ENCODE measurements at places on chromosomes 4 and X.

DNA sequence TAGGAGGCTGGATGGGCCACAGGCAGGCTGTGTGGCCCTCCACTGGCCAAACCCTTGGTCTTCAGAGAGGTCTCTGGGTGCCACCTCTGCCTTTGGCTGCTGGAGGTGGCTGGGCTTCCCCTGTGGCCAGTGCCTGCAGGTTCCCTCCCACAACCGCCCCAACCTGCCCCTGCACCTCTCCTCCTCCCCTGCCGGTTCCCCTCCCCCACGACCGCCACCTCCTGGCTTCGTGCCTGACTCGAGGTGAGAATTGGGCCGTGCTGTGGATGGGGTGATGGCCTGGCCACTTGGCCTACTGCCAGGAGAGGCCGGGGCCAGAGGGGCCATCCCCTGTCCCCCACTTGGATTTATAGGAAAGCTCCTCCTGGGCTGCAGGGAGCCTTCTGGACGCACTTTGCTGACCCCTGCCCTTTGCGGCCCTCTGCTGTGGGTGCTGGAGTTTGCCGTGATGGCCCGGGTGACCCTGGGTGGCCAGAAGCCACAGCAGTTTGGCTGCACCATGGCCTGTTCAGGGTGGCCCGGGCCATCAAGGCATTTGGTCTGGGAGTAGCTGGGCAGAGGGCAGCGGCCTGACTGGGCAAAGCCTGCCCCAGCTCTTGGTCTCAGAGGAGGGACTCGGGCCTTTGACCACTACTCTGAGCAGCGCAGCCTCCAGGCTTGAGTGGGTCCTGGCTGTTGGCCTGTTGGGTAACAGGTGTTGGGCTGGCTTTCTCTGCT lies 3.8 kb downstream of the NAT8L start:
- no peak for DNase-seq

DNA sequence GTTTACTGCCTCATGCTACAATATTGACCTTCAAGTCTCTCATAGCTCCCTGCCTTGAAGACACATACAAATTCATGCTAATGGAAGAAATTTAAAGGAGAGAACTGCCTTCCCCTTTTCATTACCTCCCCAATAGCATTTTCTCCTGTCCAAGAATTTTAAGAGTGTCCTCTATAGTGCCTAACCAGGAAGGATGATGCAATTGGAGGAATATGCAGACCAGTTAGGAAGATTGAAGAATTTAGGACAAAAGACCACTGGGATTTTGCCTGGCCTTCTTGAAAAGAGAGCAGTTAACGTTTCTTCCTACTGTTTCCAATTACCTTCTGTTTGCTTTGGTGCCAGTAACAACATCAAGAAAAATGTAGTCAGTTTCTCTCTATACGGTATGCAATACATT lies 443.9 kb downstream of the INPP4B start:
- no peak for DNase-seq

GRCh38 chrX:30504309-30504708 lies 73.3 kb downstream of the TASL start:
- DNase-seq = peak; percentile 54

GRCh38 chr4:180057891-180058671 lies 2185.1 kb upstream of the TENM3 start:
- DNase-seq = no peak

DNA sequence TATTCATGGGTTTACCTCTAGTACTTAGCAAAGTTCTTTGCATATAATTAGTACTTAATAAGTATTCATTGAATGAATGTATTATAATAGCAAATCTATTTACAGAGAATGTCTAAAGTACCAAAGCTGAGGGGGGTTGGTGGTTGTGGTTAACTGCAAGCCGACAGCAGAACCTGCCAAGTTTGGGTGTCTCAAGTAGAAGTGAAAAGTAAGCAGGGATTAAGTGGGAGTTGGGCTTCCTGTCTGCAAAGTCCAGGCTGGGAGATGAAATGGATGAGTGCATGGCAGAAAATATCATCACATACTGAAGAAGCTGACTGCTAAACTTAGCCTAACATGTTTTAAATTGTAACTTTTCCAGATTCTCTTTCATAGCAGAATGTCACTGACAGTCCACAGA lies 169.6 kb downstream of the CAMK2D start:
- DNase-seq = no peak

- DNase-seq = no peak
Observed at GRCh38 chrX:153627675-153628111, 19.3 kb upstream of the DUSP9 start.

DNA sequence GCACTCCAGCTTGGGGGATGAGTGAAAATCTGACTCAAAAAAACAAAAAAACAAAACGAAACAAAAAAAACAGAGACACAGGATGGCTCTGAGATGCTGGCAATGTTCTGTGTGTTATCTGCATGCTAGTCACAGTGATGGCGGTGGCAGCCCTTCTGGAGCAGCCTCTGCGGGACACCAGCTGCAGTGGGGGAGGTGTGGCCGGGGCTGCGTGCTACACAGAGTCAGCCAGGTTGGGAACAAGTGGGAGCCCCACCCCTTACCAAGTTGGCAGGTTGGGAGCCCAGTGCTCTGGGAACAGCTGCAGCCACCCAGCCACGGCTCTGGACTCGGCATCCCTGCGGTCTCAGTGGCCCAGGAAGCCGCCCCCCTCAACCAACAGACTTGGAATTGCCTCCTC lies 206.5 kb upstream of the ZFP42 start:
- no peak for DNase-seq

- no peak for DNase-seq
Observed at GRCh38 chr4:113872426-113873260, 106.8 kb downstream of the ARSJ start.

- DNase-seq = no peak
Observed at GRCh38 chrX:6374556-6374955, 145.9 kb upstream of the NLGN4X start.

- no peak for DNase-seq
Observed at GRCh38 chr4:187887906-187888305, 107.7 kb upstream of the ZFP42 start.

DNA sequence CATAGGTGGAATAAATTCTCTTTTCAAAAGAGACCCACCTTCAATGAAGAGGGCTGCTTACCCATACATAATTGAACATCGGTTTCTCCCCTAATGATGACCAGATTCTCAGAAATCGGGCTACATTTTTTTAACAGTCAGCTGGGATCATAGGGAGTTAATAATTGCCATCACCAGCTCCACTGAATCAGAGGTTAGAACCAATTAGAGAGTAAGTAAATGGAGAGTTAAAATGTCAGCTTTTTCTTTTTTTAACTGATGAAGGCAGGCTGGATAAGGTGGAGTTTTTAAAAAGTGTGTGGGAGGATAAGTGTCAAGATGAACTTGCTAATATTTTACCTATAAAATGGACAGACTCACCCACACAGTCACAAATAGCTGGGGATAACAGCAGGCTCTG lies 584.5 kb upstream of the NR3C2 start:
- no peak for DNase-seq

- DNase-seq = peak; percentile 45
Observed at GRCh38 chr4:30720021-30720660, at the start of gene PCDH7. PCDH7 (plus strand) TSS chr4:30720369; CDS start chr4:30721423, 1,054 bp downstream.

GRCh38 chr4:6425336-6425735 lies 47.1 kb downstream of the PPP2R2C start:
- DNase-seq = no peak

GRCh38 chrX:109475174-109475891 lies 6.6 kb downstream of the GUCY2F start:
- peak; percentile 33 for DNase-seq

DNA sequence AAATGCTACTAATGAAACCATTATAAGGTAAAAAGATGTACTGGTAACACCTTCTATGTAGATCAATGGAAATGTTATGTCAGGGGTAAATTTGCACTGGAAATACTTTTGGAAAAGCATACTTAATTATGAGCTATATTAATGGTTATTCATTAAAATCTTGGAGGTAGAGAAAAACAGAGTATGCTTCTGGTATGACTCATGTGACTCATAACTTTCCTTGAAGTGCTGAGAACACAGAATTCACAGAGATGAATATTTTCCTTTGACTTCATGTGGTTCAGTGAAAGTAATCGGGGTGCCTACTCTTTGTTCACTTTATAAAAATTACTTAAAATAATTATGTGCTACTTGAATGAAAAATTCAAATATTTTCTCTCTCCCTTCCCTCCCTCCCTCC lies 254.2 kb downstream of the KCTD8 start:
- no peak for DNase-seq

DNA sequence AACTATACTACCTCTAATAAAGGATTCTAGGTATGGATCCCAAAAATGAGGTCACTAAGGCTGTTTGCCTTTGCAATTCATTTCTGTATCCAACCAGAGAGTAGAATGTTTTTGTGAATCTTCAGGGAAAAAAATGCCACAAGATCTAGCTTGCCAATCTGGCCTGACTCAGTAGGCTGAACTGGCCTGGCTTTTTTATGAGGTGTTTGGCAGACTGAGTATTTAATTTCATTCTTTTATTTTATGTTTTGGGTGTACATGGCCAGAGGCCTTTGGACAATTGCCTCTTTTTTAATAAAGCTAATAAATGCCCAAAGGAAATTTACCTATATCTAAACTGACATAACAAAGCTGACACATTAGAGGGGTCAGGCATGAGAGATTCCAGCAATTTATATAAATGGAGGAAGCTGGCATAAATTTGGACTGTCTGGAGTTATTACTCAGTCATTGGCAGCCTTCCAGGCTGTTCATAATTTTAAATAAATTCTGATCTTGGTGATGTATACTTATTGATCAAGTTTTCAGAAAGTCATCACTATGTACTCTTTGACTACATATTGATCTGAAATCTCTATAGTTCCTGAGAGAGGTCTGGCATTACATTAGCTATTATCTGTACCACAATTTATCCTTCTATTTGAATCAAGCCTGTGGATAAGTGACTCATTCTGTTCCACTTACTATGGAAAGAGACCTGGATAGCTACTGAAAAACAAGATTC lies 376.4 kb upstream of the NOCT start:
- no peak for DNase-seq

- DNase-seq = no peak
Observed at GRCh38 chrX:133045986-133046385, 50.9 kb downstream of the USP26 start.

DNA sequence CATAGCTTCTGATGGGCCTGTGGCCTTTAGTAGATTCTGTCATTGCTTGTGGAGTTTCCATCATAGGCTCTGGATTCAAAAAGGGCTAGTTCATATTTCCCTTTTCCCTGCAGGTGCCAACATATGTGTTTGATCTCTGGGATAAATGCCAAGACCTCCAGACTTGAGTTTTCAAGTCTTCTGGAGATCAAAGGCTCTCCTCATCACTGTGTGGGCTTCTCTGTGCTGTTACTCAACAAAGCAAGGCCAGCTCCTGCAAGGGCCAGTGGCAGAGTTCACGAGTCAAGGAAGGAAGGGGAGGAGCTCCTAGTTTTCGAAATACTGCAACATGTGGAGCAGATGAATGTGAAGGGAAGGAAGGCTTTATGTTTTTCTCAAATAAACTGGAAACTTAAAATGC lies 62.7 kb upstream of the SCML1 start:
- peak; percentile 38 for DNase-seq

DNA sequence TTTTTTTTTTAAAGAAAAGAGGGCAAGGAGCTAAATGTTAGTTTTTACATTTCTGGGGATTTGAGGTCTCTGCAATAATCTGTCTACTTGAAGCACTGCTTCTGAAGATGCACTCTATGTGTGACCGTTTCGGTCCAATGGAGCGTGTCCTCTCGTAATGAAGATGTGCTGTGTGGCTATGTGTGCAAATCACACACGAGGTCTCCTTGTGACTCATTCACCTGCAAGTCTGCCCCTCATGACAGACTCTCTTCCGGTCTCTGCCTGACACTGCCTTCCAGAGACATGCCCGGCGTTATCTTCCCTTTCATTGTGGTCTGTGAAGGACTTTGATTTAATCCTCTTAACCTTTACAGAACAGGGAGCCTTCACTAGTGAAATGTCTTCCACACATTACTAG lies 84.3 kb downstream of the TRAM1L1 start:
- DNase-seq = no peak

DNA sequence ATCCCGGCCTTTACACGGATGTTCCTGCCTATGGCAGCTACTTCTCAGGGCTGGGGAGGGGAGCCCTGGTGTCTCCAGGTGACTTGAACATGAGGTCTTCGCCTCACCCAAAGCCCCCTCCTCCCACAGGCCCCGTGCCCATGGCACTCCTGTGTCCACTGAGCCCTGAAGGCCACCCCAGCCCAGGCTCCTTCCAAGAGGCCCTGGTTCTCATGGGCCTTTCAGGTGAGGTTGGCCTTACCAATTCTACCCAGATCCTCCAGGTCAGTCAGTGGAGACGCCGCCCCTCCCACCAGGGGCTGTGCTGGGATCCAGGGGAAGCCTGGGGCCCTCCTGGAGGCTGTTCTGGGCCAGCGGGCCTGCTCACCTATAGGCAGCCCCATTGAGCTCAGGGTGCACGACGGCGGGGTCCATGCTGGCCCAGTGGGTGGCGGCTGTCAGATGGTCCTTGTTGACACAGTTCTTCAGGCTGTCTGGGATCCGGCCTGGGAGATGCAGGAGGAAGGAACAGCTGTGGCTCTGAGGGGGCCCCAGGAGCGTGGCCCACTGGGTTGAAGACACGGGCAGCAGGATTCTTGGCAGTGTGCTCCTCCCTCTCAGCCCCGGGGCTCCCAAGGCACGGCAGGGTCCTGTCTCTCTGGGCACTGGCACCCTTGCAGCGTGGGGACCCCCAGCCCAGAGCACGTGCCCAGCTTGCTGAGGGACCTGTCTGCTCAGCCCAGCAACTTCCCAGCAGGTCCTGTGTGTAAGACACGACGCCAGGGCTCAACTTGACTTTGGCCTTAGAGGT lies 36.2 kb downstream of the CTBP1 start:
- no peak for DNase-seq

DNA sequence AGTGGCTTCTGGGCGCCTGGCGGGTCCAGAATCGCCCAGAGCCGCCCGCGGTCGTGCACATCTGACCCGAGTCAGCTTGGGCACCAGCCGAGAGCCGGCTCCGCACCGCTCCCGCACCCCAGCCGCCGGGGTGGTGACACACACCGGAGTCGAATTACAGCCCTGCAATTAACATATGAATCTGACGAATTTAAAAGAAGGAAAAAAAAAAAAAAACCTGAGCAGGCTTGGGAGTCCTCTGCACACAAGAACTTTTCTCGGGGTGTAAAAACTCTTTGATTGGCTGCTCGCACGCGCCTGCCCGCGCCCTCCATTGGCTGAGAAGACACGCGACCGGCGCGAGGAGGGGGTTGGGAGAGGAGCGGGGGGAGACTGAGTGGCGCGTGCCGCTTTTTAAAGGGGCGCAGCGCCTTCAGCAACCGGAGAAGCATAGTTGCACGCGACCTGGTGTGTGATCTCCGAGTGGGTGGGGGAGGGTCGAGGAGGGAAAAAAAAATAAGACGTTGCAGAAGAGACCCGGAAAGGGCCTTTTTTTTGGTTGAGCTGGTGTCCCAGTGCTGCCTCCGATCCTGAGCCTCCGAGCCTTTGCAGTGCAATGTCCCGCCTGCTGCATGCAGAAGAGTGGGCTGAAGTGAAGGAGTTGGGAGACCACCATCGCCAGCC lies at the start of gene ATOH1:
Gene ATOH1, plus strand, starts transcription at position 422 of the 663 bp plus-strand sequence. Its CDS starts 174 bp downstream, at position 596.
- DNase-seq = no peak

DNA sequence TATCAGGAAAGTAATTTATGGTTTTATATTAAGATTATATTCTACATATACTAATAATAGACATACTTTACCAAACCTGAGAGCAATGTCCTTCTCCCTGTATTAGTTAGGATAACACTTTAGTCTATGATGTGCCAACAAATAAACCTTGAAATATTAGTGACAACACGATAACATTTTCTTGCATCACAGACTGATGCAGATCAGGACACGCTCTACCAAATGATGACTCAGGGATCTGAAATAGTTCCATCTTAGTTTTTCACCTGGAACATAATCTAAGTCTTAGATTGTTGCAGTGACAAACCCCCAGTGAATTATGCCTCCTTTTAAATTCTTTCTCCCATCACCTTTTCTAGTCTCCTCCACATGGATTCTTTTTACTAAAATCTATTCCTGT lies 214.2 kb downstream of the CLCN4 start:
- no peak for DNase-seq
